ENCODE measurements at places on chromosomes 1 and 21.

GRCh38 chr1:228218513-228219244 lies 10.8 kb downstream of the OBSCN start:
- DNase-seq = no peak

GRCh38 chr1:100485855-100486258 lies 52.1 kb upstream of the GPR88 start:
- DNase-seq = no peak

DNA sequence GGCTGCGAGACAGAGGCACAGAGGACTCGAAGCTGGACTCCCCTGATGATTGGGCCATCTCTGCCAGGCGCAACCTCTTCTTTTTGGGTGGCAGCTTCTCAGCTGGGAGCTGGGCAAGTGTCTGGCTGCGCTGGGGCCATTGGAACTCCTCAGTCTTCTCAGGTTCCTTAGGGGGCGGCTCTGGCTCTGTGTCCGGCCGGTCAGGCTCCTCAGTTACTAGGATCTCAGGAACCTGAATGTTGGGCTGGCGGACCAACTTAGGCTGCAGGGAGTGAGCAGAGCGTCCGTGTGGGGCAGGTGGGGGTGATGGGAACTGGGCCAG lies 97.5 kb upstream of the EDN2 start:
- DNase-seq = no peak

DNA sequence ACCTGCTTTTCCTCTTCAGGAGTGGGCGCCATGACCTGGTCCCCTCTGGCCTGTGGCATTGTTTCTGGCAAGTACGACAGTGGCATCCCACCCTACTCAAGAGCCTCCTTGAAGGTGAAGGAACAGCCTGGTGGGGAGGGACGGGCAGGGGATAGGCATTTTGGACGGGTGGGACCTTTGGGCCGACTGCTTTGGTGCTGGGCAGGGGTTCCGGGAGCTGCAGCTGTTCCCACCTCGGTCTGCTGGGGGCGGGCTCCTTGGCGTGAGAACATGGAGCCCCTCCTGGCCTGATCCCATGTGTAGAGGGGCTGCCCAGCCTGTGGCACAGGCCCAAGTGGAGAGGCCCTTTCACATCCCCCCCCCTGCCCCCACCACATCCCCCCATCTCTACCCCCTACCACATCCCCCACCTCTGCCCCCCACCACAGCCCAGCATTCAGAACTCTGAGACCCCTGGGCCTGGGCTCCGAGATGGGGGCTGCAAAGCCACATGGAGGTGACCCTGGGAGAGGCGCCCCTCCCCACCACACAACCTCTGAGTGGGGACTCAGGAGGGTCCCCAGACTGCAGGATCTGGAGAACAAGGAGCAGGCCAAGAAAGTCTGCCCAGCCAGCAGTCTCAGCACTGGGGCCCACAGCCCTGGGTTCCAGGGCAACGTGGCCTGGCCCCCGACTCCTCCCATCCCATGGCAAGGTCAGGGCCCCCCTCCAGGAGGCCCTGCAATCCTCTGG lies 50.0 kb downstream of the KCNAB2 start:
- DNase-seq = no peak

- no peak for DNase-seq
Measured at GRCh38 chr1:172283766-172284165, 136.7 kb upstream of the C1orf105 start.

DNA sequence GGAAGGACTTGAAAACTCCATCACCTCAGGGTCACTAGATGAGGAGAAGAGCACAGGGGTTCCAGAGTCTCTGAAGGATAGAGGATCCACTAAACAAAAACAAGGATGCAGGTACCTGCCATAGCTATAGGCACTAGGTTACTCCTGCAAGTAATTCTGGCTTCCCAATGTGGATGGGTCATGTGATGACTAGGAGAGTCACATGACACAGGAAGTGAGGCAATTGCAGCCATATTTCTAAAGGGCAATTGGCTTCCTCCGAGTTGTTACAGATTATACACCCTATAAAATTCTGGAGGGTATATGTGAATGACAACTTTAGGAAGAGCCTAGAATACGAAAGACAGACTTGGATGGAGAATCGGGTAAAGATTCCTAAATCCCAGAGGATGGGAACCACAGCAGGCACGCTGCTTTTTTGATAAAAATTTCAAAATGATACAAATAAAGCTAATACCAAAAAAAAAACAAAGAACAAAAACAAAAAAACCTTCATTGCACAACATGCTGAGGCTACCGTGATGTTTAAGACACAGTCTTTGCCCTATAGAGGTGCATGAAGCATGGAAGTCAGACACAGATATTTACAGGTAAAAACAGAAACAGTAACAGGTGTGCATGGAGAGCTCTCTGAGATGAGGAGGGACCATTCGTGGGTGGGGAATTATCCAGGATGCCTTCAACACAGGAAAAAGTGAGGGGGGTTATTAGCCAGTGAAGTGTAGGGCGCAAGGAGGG lies 10.5 kb downstream of the MTX1 start:
- no peak for DNase-seq
